ENCODE measurements at places on chromosomes 6 and 20.

DNA sequence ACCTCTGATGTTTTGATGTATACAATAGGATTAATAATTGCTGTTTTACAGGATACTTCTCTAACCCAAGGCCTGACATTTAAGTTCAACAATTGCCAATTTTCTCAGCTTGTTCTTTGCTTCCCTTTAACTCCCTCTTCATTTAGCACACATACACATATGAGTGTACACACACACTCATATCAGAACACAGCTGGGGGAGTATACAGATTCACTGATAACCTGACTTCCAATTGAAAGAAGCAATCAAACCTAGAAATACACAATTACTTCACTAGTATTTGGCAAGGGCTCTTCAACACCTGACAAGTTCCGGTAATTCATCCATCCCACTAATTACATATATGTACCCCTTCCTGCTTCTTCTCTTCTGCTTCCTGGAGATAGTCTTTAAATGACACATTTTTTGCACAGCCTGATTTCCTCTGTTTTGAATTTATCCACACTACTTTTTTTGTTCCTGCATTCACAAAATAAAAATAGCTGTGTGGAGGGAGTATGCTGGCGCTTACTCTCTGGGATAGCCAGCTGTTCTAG is 11.2 kb downstream of the UST start:
- no peak for DNase-seq

- no peak for DNase-seq
Observed at GRCh38 chr6:408599-409102, 17.1 kb downstream of the IRF4 start.

DNA sequence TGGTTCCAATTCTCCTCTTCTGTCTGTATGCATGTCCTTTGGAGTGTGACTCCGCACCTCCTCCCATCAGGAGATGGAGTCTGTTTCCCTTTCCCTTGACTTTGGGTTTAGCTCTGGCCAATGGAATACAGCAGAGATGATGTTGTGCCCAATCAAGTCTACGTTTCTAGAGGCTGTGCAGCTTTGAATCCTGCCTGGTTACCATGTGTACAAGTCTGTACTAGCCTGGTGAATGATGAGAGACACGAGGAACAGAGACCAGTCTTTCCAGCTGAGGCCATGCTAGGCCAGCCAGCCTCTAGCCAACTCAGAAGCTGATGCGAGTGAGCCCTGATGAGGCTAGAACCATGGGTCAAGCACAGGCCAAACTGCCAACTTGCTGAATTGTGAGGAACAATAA is 83.2 kb downstream of the LAMP5 start:
- DNase-seq = no peak

GRCh38 chr6:132275066-132275970 is 126.0 kb downstream of the MOXD1 start:
- no peak for DNase-seq

DNA sequence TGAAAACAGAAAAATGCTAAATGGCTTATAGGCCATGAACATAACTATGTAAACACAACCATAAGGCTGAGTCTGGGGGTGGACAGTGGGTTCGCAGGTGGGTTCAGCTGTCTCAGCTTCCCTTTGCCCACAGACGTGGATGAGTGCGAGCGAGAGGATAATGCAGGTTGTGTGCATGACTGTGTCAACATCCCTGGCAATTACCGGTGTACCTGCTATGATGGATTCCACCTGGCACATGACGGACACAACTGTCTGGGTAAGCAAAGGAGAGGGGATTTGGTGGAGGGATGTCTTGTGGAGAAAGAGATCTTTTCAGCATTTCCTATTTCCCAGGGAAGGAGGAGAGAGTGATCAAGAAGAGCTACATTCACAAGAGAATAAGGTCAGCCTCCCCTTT is 14.7 kb downstream of the SCUBE3 start:
- DNase-seq = no peak

DNA sequence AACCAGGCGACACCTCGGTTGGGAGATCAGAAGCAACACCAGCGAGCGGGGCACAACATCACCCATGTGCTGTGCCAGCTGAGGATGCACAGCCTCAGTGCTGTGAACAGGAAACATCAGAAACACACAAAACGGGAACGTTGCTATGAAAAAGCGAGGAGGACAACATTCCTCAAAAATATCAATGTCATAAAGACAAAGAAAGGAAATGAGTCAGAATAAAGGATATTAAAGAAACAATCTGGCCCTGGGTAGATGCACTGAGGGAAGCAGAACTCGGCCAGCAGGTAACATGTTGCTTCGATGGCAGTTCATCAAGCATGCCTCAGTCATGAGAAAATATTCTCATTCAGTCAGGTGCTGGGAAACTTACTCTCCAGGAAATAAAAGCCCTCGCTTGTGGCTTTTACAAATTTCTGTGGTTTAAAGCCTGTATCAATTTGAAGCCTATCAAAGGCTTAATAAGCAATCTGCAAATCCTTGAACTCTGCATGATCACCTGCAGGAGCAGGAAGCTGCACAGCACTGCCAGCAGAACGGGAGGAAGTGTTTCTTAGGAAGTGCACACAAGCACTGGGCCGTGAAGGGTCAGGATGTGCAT is 77.5 kb downstream of the GINS1 start:
- no peak for DNase-seq

DNA sequence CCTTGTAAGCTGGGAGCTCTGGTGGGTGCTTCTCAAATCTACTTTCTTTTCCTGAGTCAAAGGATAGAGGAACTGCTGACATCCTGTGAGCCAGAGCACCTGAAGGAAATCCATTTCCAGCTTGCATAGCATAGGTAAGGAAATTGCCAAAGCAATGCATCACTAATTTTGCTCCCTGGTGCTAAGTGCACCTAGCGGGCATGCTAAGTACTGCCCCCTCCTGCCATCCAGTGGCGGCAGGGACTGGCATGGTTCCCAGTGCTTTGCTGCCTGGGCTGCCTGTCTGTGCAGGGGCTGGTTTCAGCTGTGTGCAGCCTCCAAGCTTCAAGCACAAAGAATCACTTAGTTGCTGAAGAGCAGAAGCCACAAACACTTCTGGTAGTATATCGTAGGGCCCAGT is 63.9 kb downstream of the FARS2 start:
- peak; percentile 40 for DNase-seq

DNA sequence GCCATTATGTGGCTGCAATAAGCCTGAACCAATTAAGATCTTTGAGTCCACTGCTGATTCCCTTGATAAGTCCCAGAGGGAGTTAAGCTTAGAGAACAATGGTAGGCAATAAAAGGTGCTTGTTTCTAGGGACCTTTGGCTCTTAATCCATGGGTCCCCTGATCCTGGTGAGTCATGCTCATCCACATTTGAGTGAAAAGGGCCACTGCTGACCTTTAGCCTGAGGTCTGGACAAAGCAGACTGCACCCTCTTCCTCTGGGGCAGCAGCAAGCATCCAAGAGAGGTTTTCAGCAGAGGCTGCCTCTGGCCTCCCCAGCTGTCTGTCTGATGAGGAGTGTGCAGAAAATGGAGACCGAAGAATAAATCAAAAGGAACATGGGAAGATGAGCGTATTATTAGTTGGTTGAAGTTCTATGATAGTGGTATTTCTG is 16.1 kb upstream of the SCGN start:
- DNase-seq = no peak

DNA sequence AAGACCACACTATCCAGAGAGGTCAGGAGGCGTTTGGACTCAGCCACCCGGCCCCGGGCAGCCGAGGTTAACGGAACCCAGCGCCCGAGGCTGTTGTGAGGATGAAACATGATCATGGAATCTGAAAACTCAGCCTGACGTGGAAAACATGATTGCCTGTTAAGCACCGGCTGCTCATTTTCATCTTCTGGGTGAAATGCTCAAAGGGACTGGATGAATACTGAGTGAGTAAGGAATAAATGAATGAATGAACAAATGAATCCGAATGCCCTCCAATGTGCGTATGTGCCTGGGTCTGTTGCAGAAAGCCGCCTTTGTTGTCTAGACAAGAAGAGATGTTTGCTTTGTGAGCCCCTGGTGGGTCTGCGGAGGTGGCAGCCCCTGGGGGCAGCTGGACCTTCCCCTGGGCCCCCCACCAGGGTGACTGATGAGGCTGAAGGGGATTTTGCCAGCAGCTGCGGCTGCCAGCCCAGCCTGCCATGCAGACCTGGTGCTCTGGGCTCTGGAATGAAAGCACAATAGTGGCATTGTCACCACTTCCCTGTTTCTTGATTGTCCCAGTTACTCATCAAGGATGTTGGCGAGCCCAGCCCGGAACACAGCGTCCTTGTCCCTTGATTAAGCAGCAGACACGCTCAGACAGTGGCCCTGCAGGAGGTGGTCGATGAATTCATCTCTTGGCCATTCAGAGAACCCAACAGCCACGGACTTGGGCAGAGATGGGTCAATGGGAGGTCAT is 211.1 kb downstream of the ANKRD60 start:
- DNase-seq = no peak

- peak; percentile 93 for DNase-seq
Observed at GRCh38 chr20:34704177-34705007, at the start of gene TP53INP2. TSS of gene TP53INP2 (plus strand) at chr20:34704344. CDS start at chr20:34708740, 4,396 bp downstream.

- DNase-seq = no peak
Observed at GRCh38 chr20:15107931-15108330, 770.5 kb upstream of the FLRT3 start.

DNA sequence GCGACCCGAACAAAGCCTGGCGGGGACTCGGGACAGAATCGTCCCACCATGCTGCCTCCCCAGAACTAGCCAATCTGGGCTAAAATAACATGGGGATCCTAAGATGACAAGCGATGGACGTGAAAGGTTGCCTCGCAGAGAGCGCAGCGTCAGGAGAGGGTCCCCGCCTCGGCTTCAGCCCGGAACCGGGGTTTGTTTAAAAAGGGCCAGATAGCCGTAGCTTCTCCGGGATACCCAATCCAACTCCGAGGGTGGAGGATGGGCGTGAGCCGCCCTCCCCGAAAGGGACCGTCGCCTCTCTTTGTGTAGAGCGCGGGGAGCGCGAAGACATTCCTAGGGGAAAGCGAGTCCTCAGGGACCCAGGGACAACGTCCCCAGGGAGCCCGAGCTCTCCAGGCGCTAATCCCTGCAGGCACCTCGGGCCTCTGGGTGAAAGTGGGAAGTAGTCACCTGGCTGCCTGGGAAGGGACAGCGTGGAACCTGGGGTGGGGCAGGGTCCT is 643 bp downstream of the CD24 start:
- DNase-seq = peak; percentile 58

DNA sequence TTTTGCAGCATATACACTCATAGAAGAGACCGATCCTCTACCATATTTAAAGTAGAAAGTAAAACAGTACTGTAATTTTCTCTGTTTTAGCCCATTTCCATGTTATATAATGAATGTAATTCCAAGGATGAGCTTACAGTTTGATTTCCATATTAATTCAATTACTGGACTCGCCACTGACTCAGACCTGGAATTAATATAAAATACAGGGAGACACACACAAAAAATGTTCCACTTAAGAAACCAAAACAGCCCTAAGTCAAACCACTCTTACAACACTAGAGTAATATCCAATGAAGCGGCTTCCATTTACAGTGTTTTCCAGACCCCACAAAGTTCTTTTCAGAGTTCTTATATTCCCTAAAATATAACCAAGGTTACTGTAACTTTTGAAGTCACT is 110.6 kb downstream of the BACH2 start:
- no peak for DNase-seq

DNA sequence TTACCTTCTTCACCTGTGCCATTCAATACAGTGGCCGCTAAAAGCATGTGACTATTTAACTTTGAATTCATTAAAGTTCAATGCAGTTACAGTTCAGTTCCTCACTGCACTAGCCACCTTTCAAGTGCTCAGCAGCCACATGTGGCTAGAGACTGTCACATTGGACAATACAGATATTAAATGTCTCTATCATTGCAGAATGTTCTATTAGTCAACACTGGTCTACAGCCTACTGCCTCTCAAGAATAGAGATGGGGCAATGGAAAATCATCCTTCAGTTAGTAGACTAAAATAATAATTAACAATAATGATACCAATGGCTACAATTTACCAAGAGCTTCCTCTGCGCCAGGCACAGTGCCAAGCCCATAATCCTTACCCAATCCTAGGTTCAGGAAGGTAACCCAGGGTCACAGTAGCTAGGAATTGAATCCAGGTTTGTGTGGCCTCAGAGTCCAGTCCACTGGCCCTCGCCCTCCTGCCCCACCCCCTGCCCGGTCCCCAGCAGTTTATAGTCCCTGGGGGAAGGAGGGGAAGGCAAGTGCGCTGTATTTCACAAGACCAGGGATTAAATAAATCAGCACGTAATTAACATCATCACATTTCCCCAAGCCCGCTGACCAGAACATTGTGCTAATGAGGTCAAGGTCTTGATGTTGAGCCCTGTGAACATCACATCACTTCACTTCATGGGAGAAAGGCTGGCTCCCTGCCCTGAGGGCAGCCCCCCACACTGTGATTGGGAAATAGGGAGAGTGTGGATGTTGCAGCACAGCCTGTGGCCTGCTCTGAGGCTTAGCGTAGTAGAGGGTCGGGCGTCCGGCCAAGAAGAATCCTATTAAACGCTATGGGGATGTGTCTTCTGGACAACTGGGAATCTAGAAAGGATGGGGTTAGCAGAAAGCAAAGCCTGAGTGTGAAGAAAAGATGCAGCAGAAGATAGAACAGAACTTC is 147.2 kb downstream of the VEGFA start:
- peak; percentile 31 for DNase-seq

DNA sequence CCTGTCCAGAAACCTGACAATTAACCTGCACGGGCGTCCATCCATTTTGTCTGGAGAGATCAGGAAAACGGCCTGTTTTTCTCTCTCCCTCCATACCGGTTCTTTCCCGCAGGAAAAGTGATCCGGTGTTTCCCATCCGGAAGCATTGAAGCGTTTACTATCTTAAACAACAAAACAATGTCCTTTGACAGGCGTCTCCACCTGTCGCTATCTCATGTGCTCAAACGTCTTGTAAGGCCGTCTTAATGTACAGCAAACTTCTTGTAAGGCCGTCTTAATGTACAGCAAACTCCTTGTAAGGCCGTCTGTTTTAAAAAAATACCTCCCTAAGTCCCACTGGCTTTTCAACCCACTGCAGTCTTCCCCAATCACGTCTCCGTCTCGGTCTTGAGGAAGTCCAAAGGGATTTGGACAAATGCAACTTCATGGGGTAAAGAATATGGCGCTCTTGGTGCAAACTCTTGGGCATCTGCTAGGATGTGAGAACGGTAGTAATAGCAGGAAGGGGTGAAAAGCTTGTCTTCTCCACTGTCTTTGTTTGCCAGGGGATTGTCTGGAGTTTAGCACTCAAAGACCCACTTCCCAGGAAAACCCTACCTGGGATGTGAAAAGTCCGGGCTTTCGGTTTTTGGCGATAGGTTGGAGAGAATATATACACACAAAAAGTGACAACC is 29.9 kb upstream of the TRIM27 start:
- no peak for DNase-seq

DNA sequence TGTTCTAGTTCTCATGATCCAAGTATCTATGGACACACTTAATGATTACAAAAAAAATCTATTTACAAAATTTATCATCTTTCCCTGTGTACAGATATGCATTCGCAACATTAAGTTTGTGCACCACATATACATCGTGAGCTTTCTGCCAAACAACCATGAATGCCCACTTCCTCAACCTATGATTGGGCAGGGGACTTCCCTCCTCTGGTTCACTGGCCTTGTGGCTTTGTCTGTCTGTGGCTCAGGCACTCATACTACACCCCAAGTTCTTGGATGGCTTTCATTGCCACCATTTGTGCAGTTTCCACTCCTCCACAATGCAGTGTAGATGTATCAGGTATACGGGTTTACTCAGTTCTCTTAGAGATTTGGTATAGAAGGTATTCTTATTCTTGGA is 74.9 kb downstream of the HS3ST5 start:
- no peak for DNase-seq

GRCh38 chr6:34583461-34583860 is 27.3 kb upstream of the SPDEF start:
- DNase-seq = no peak
